Spinal cord (tissue), 10 donors: ENCODE measurements at places on chromosomes 11 and 22.

- no peak overlapping the region for H3K4me3 ChIP-seq
- peaks cover 6% of the 10 kb centered on the region for H3K4me1 ChIP-seq
- no peak overlapping the region for H3K27ac ChIP-seq
Observed at GRCh38 chr22:27405672-27406388, 395.7 kb downstream of the MN1 start.

DNA sequence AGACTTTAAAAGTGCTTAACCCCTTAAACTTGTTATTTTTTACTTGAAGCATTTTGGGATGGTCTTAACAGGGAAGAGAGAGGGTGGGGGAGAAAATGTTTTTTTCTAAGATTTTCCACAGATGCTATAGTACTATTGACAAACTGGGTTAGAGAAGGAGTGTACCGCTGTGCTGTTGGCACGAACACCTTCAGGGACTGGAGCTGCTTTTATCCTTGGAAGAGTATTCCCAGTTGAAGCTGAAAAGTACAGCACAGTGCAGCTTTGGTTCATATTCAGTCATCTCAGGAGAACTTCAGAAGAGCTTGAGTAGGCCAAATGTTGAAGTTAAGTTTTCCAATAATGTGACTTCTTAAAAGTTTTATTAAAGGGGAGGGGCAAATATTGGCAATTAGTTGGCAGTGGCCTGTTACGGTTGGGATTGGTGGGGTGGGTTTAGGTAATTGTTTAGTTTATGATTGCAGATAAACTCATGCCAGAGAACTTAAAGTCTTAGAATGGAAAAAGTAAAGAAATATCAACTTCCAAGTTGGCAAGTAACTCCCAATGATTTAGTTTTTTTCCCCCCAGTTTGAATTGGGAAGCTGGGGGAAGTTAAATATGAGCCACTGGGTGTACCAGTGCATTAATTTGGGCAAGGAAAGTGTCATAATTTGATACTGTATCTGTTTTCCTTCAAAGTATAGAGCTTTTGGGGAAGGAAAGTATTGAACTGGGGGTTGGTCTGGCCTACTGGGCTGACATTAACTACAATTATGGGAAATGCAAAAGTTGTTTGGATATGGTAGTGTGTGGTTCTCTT lies 2.8 kb downstream of the MALAT1 start:
- H3K27me3 ChIP-seq = no peaks in the 10 kb centered on the region
- H3K36me3 ChIP-seq = peaks cover 7% of the 10 kb centered on the region
- peaks cover 18% of the 10 kb centered on the region for H3K4me1 ChIP-seq
- DNase-seq = no peak

DNA sequence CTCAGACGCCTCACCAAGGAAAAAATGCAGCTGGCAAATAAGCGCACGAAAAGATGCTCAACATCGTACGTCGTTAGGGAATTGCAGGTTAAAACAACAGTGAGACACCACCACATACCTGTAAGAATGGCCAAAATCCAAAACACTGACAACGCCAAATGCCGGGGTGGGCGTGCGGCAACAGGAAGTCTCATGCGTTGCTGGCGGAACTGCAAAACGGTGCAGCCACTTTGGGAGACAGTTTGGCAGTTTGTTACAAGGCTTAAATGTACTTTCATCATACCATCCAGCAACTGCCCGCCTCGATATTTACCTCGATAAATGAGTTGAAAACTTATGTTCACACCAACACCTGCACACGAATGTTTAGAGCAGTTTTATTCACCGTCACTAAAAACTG lies 7.5 kb upstream of the CTSD start:
- no peaks in the 10 kb centered on the region for H3K4me1 ChIP-seq
- DNase-seq = no peak
- no peaks in the 10 kb centered on the region for H3K36me3 ChIP-seq
- H3K27me3 ChIP-seq = no peaks in the 10 kb centered on the region
- H3K27ac ChIP-seq = no peak overlapping the region

GRCh38 chr11:86629045-86629706 lies 43.2 kb downstream of the ME3 start:
- H3K36me3 ChIP-seq = no peaks in the 10 kb centered on the region
- H3K27ac ChIP-seq = no peak overlapping the region
- no peaks in the 10 kb centered on the region for H3K27me3 ChIP-seq
- no peak for DNase-seq
- H3K4me1 ChIP-seq = peaks cover 16% of the 10 kb centered on the region

GRCh38 chr11:116970485-116971292 lies 127.5 kb downstream of the SIK3 start:
- no peaks in the 10 kb centered on the region for H3K36me3 ChIP-seq
- no peak for DNase-seq
- H3K4me3 ChIP-seq = no peak overlapping the region
- no peak overlapping the region for H3K27ac ChIP-seq

- DNase-seq = no peak
- H3K27me3 ChIP-seq = peaks cover 11% of the 10 kb centered on the region
- H3K36me3 ChIP-seq = no peaks in the 10 kb centered on the region
Observed at GRCh38 chr11:69890476-69890875, 71.3 kb upstream of the FGF3 start.

DNA sequence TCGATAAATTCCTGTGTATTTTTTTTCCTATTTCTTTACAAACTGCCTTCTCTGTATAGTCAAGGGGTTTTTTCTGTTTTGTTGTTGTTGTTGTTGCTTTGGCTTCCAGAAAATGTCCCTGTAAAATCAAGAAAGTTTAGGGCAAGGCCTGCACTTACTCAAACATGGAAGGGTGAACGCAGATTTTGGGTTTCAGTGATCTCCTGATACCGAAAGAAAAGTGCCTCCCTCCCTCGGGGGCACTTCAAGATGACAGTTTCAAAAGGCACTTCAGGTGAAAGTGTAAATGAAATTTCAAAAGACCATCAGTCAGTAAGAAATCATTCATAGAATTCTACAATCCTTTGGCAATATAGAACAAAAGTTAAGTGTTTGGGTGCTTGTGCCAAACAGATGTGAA lies 43.4 kb upstream of the TMPRSS4 start:
- DNase-seq = no peak
- no peak overlapping the region for H3K4me3 ChIP-seq
- no peaks in the 10 kb centered on the region for H3K4me1 ChIP-seq
- H3K27ac ChIP-seq = no peak overlapping the region
- H3K27me3 ChIP-seq = no peaks in the 10 kb centered on the region

- no peak overlapping the region for H3K4me3 ChIP-seq
- H3K27me3 ChIP-seq = peaks cover 4% of the 10 kb centered on the region
- no peak for DNase-seq
- H3K27ac ChIP-seq = no peak overlapping the region
- peaks cover 42% of the 10 kb centered on the region for H3K4me1 ChIP-seq
Observed at GRCh38 chr11:2802389-2803185, 83.0 kb downstream of the CDKN1C start.

DNA sequence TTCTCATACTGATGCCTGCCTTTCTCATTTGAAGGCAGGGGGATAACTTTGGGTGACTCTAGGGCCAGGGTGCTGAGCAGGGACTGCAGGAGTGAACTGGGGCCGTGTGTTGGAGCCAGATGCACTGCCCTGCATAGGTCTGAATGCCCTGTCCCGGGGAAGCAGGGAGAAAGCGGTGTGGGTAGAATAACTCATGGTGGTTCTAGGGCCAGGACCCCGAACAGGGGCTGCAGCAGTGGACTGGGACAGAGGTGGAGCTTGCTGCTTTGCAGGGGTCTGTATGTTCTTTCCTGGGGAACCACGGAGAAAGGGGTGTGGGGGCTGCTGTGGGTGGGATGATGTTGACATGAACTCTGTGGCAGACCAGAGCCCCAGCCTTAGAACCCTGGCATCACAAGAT lies 52.9 kb downstream of the GAB4 start:
- H3K4me1 ChIP-seq = peaks cover 7% of the 10 kb centered on the region
- no peak for DNase-seq
- no peak overlapping the region for H3K4me3 ChIP-seq
- H3K27me3 ChIP-seq = no peaks in the 10 kb centered on the region
